ENCODE measurements at places on chromosomes 2 and 18. TPM values are rescaled to one million over a fixed set of nuclear protein-coding genes. Genes with fewer than 3 reads are reported as not detected.

Gene NPAS2
- 9.8 TPM for total RNA-seq

Gene CLHC1
- total RNA-seq, result 5.5 TPM

- DNase-seq, result no peak
Measured at GRCh38 chr2:104846786-104847585, 6.9 kb upstream of the POU3F3 start.

DNA sequence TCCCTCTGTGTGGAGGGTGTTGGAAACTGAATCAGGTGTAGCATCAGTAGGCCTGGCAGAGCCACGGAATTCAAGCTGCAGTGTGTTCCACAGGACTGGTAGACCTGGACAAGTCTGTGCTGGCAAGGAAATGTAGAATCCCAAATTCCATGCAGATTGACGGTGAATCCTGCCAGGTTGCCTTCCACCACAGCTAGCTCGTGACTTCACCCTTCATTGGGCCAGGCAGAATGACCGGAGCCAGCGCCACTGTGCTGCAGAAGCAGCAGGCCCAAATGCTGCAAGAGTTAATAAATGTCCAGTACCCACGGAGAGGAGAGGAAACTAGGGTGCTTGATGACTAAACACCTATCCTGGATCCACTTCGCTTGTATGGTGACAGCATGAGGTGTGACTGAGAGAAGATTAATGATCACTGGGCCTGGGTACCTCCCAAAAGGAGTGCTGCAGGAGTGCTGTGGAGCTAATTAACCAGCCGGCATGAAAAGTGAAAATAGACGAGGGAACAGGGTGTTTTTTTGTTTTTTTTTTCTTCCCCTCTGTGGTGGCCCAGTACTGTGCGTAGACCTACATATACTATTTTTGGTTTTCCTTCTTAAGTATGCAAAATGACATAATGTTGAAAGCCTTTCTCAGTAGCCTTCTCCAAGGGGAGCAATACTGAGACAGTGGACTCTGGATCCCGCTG lies 122.2 kb downstream of the TANC1 start:
- DNase-seq, result no peak

- no peak for DNase-seq
Measured at GRCh38 chr2:36611316-36611990, 13.5 kb upstream of the FEZ2 start.

GRCh38 chr2:222058819-222059445 lies 239.9 kb downstream of the PAX3 start:
- no peak for DNase-seq

DNA sequence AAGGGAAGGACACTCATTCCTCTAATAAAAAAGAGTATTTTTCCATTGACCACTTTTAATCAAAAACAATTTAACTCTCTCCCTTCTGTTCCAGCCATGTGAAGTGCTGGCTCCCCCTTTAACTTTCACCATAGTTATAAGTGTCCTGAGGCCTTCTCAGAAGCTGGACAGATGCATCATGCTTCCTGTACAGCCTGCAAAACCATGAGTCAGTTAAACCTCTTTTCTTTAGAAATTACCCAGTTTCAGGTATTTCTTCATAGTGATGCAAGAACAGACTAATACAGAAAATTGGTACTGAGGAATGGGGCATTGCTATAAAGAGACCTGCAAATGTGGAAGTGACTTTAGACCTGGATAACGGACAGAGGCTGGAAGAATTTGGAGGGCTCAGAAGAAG lies 643.6 kb upstream of the DDX18 start:
- DNase-seq, result no peak

DNA sequence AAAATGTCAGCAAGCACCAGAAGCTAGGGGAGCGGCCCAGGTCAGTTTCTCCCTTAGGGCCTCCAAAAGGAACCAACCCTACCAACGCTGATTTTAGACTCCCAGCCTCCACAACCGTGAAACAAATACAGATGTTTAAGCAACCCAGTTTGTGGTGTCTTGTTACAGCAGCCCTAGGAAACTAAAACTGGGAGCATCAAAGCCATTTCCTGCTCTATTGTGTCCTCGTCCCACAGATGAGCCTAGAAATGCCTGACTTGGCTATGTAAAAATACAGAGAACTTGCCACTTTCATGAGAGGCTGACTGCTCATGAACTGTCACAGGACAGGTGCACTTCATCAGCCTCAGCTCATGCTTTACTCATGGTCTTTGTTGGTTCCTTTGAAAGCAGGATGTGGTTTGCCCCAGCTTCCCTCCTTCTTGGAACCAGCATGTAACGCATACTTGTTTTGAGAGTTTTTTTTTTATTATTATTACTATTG lies 97.6 kb upstream of the SLC39A10 start:
- DNase-seq, result no peak

Gene RPL31
- total RNA-seq, result 1,689 TPM

DNA sequence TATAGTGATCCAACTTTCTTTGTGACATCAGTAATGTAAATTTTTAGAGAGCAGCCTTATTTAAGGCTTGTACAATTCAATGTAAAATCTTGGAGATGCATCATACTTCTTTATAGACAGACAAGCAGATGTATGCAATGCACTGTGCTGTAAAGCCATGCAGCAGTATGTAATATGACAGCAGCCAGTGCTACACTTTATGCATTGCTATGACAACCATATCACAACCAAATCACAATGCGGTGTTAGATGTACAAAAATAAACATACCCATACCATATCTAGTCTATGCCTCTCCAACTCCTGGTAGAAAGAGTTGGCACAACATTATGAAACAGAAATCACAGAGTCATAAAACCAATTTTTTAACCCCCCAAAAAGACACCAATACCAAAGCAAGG lies 110.3 kb upstream of the WDSUB1 start:
- DNase-seq, result no peak

DNA sequence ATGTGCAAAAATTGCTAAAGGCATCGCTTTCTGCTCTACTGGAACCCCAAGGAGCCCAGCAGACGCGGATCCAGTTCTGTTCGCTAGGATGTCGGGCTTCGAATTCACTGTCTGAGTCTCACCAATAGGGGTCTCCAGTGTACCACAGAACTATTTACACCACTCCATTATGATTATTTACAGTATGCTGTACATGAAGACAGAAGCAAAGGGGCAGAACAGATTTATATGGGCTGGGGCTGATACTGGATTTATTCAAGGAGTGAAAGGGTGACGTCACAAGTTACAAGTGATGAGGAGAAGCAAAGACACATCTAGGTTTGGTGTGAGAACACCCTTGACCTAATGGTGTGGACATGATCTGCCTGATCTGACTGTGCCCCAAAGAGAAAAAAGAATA lies 185.3 kb upstream of the ATP5MC3 start:
- DNase-seq, result peak; percentile 15

GRCh38 chr2:21836261-21836660 lies 712.5 kb downstream of the TDRD15 start:
- no peak for DNase-seq

DNA sequence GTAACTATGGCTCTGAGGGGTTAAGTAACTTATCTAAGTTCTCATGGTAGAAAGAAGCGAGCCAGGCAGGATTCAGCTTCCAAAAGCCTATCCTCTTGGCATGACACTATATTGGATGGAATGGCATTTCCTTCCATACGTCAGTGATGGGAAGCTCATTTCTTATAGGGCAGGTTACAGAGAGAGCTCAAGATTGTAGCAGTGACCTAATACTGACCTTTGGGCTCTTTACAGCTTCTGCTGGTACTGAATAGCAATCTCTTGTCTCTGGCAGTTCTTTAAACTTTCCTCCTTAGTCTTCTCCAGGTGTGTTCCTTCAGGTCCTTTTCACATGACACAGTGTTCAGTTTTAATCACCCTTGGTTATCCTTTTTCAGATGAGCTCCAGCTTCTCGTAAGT lies 133.0 kb downstream of the HRH4 start:
- DNase-seq, result no peak

Gene DLX1
- 0.07 TPM for total RNA-seq

GRCh38 chr2:101509499-101510284 lies 34.8 kb upstream of the RFX8 start:
- no peak for DNase-seq

Gene SERPINB3
- total RNA-seq, result not detected

Gene GPR35
- total RNA-seq, result 0.13 TPM

Gene TUBB8B
- not detected for total RNA-seq

DNA sequence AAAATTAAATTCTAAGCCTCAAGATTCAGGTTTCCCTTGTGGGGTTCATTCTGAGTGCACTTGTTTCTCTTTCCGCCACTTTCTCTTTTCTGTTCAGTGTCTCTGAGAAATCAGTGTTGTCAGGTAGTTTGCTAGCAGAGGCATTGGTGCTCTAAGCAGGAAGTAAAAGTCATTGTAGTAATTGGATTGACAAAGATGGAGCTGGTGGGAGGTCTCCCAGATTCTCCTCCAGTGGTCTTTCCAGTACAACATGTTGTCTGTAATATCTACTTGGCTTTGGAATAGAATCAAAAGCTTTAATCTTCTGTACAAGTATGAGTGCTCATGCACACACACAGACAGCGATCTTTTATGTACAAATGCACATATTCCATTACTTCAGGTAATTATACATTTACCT lies 135.6 kb downstream of the KLHL14 start:
- DNase-seq, result no peak

All from pulmonary artery endothelial cell (primary cell).